ENCODE measurements at places on chromosomes 7 and 10.

GRCh38 chr7:27765841-27766240, 25.9 kb downstream of the TAX1BP1 start:
- DNase-seq, result no peak

- DNase-seq, result no peak
Measured at GRCh38 chr10:95533590-95533989, 27.6 kb downstream of the SORBS1 start.

GRCh38 chr7:146067880-146068279, 48.7 kb upstream of the CNTNAP2 start:
- no peak for DNase-seq

GRCh38 chr10:61939902-61940301, 38.4 kb downstream of the ARID5B start:
- no peak for DNase-seq

DNA sequence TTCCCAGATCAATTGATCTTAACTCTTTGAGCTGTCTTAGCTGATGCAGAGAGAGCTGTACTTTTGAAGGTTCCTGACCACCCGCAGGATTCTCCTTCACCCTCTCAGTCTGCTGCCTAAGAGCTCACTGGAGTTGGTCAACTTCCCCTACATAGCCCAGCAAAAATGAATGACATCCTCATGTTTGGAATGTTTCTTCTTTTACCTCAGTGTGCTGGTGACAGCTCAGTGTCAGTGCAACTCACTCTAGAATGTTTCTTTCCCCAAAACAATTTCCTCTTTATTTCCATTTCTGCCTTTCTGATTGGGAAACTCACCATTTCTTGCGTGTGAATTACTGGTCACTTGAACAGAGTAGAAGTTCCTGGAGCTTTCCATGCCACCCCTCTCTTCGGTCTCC, 48.7 kb downstream of the LSMEM1 start:
- no peak for DNase-seq

DNA sequence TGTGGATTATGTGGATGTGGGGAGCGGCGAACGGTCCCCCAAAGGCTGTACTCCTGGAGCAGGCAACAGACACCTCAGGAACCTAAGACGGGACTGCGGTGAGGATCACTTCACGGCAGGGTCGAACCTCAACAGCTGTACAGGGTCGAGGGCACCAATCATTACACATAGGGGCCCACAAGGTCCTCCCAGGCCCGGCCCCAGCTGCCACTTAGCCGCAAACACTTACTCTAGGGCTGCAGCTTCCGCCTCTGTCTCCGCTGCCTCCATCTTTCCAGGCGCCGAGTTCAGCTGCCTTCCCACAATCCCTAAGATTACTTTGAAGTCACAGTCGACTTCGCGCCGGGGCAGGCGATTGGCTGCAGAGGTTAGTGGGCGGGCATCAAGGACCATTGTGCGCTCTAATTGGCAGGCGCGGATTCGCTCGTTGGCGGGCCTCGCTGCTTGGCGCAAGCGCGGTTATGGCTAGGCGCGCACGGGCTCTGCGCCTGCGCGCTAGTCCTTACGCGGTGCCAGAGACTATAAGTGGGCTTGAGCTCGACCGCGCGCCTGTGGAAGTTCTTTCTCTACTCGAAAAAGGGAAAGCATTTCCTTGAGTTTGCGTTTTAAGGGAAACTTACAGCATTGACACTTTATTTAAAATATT, at the start of gene ZWINT:
ZWINT (minus strand) TSS at position 293 of the 646 bp plus-strand sequence; CDS start at position 270, 23 bp downstream.
- DNase-seq, result peak; percentile 93

GRCh38 chr7:25694211-25694610, 457.8 kb upstream of the NFE2L3 start:
- no peak for DNase-seq

DNA sequence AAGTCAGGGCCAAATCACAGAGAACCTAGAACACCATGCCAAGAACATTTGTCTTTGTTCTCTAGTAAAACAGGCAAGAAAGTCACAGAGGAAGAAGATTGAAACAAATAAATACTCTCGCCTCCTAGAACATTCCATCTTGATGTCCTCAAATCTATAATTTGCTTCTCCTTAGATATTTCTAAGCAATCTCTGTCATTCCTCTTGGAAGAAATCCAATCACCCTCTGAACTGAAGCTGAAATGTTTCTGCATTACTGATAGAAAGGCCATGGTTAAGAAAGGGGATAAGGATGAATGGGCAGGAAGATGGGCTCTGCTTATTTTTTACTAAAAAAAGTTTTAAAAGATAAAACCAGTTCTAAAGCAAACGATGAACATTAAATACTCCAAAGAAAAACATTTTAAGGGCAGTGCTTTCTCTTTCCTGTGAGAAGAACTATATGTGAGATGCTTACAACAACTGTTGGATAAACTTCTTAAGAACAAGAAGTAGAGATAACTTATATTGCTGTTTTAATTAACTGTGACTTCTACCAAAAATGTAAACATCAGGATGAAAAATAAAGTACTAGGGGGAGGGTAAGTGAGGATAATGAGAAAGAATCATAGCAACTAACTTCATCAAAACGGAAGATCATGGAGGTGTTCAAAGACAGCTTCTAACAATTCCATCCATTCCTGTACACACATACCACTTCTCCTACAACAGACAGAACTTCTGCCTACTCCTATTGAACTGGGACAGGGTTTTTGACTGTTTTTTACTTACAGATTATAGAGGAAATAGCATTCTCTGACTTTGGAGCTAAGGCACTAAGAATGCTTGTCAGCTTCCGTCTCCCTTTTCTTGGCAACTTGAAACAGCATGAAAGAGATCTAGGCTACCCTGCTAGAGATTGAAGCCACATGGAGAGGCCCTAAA, 153.0 kb upstream of the LRRTM3 start:
- DNase-seq, result no peak

DNA sequence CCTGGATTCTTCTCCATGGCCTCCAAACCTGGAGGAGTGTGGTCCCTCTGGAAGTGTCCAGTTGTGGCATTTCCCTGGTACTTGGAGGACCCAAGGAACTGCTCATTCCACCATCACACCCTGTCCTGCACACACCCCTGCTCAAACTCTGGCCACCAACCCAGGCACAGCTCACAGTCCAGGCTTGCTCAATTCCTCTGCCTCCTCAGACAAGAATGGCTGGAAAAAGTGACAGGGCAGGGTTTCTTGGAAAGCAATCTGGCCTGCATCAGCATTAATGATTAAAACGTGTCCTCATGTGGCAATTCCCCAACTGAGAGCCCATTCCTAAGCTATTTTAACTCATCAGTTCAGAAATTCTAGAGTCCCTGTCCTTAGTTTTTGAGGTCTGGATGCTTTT, 17.2 kb upstream of the TPST1 start:
- DNase-seq, result no peak

GRCh38 chr7:33905389-33906032, at the start of gene BMPER:
Gene BMPER (plus strand): TSS chr7:33905539. CDS start chr7:33905614, 75 bp downstream.
- DNase-seq, result no peak

DNA sequence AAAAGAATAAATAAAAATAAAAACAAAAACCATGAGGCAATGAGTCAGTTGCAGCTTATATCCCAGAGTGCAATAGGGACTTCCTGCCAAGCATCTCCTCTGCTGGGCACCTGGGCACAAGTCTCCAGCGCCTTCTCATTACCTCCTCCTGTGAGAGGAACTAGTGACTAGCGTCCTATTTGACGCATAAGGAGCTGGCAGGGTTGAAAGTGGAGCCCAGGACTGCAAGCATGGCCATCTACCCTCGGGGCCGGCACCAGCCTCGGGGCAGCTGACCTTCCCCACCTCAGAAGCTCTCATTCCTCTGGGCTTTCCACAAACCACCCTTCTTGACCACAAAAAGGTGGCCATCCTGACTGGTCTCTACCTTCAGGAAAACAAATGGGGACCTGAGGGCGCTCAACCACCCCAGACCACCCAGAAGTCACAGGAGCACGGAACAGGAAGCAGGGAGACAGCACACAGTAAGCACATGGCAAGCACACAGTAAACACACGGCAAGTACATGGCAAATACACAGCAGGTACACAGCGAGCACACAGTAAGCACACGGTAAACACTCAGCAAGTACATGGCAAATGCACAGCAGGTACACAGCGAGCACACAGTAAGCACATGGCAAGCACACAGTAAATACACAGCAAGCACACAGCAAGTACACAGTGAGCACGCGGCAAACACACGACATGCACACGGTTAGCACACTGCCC, 19.1 kb downstream of the CTBP2 start:
- no peak for DNase-seq

- DNase-seq, result no peak
Measured at GRCh38 chr7:32279500-32279899, 209.3 kb upstream of the PDE1C start.

DNA sequence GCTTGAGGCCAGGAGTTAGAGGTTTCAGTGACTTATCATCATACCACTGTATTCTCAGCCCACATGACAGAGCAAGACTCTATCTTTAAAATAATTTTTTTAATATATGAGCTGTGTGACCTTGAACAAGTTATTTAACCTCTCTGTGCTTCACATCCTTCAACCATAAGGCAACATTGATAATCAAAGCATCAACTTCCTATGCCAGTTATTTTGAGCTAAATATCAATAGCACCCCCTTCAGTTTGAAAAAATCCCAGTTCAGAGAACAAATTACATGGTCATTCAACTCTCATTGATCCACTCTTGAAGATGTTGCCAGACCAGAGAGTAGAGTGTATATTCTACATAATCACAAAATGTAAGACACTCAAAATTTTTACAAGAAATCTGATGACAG, 53.0 kb downstream of the ASNS start:
- no peak for DNase-seq

- no peak for DNase-seq
Measured at GRCh38 chr7:69272101-69272500, 326.2 kb upstream of the AUTS2 start.

DNA sequence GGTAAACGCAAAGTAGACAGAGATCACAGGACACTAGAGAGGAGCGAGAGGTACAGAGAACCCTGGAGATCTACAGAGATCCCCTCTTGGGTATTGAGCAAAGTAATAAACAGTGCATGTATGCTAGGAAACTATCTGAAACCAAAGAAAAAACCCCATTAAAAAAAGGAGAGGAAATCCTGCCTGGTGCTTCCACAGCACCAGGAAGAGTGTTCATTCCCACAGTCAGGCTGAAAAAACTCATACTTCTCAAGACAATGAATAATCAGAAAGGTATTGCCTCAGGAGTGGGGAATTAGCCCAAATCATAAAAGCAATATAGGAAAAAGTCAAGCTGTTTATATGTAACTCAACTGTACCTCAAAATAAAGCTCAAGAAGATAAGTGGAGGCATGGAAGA, 59.1 kb downstream of the ANKRD26 start:
- no peak for DNase-seq

- DNase-seq, result no peak
Measured at GRCh38 chr10:122487174-122487765, 25.9 kb downstream of the HTRA1 start.

Measured in CD4-positive, alpha-beta T cell treated with Interleukin-1 beta for 1 hour (primary cell).